ENCODE measurements at places on chromosomes 12 and 14. TPM values are rescaled to one million over a fixed set of nuclear protein-coding genes. Genes with fewer than 3 reads are reported as not detected.

DNA sequence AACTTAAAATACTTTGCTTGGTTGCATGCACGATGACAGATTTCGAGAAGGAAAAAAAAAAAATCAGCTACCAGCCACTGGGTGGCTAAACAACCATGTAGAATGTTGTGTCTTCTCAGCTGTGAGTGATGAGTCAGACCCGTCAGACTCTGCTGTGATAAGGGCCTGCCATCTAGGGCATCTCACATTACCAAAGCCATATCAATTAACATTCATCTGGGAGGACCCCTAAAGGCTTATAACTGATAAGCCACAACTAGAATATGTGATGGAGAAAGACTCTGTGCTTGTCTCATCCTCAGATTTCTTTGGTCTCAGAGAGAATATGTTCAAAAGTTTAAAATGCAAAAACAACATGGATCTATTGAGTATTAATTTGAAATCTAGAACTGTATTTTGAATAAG is 111.5 kb downstream of the PAX9 start:
- DNase-seq = no peak

GRCh38 chr12:133010657-133011297 is 24.6 kb downstream of the ZNF26 start:
- no peak for DNase-seq

MUCL1 gene
- polyA plus RNA-seq = not detected

PAPLN gene
- polyA plus RNA-seq = 22.9 TPM

MYO1H gene
- 2.4 TPM for polyA plus RNA-seq

DNA sequence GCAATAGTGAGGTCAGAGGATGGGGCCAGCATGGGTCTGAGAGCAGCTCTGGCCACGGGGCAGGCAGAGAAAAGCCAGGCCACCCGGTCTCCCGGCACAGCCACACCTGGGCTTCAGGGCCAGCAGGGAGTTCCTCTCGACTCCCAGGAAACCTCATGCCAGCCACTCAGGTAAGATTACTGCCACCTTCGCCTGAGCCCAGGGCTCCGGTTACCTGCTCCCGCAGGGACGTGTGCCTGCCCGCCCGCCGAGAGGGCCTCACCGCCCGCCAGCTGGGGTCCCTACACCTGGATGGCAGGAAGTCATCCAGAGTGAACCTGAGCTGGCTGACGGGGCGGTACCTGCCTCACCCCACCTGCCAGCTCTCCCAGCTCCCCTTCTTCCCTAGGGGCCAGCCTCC is 7.3 kb downstream of the JAG2 start:
- no peak for DNase-seq

GRCh38 chr14:59245809-59246295 is 57.4 kb downstream of the DAAM1 start:
- no peak for DNase-seq

- DNase-seq = no peak
Observed at GRCh38 chr14:23425169-23425568, 10.3 kb downstream of the MYH7 start.

LMNTD1 gene
- not detected for polyA plus RNA-seq

- DNase-seq = no peak
Observed at GRCh38 chr14:68239988-68240771, 420.6 kb downstream of the RAD51B start.

GRCh38 chr12:117522559-117522958 is 161.1 kb upstream of the NOS1 start:
- no peak for DNase-seq

DNA sequence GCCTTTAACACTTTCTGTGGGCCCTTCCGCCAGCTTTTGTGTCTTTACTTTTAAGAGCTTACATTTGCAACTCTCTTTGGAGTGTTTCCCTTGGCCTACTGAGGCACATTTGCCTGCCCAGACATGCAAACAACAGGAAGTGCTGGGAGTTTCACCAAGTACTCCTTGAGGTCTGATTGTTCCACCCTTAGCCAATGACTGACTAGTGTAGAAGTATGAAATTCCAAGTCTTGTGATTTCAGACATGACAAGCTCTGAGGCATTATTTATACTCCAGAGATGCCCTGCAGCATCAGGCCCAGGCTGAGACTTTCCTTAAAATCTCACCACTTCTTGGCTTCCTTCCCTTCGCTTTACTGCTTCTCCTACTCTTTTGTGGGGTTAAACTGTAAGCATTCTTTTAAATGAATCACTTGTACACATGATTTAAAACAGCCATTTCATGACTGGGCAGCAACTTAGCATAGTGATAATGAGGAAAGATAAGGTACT is 174.1 kb downstream of the SLC6A15 start:
- no peak for DNase-seq

GRCh38 chr14:61338457-61338856 is 17.1 kb downstream of the PRKCH start:
- no peak for DNase-seq

DNA sequence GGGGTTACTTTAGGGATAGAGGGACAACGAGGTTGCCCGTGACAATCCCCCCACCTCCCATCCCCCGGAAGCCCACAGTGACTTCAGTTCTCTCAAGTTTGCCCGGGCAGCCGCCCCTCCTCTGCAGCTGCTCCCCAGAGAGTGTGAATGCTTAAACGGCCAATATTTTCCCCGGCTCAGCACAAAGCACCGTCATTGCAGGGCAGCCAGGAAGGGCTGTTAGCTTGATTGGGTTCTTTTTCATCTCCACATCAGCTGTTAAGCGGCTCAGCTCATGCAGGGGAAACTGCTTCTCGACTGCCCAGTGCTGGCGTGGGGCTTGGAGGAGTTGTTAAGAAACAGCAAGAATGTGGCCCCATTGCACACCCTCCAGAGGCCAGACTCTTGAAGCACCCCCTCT is 120.5 kb upstream of the NCOR2 start:
- no peak for DNase-seq

DNA sequence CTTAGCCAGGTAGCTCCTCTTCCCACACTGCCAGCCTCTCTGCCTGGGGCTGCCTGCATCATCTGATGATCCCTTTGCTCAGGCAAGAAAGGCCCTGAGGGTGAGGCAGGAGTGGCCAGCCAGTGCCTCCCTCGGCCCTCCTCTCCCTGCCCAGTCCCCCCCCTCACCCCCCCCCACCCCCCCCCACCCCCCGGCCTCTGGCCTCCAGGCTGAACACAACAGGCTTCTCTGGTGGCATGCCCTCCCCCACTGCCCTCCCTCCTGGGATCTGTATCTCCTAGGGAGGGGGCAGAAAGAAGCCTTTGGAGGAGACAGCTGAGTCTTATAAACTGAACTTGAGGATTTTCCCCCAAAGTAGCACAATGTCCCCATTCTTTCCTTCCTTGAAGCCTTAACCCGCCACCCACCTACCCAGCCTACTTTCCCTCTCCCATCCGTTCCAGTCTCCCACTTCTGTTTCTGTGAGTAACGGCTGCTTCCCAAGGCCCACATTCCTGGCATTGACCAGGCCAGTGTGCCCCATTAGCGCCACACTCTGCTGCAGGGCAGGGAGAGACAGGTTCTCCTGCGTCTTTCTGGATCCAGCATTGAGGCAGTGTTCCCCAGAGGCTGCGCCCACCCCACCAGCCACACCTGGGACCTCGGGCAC is 82.1 kb downstream of the B4GALNT3 start:
- peak; percentile 21 for DNase-seq

GPR84 gene
- 0.24 TPM for polyA plus RNA-seq

SLC25A21 gene
- polyA plus RNA-seq = 2.3 TPM

DNA sequence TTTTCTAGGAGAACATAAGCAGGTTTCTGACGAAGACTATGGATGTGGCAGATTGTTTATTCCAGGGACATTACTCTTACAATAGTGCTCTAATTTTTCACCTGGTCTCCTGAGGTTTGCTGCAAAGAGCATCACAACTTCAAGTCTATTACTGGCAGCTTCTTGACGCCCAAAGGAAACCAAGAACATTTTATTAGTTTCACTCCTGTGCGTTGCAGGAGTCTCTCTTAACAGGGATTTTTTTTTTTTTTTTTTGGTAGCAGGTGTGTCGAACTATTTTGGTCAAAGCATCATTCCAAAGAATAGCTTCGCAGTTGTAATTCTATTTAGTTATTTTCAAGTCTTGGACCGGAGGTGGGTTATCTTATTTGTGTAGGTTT is 1.2 kb downstream of the ANO4 start:
- no peak for DNase-seq

DNA sequence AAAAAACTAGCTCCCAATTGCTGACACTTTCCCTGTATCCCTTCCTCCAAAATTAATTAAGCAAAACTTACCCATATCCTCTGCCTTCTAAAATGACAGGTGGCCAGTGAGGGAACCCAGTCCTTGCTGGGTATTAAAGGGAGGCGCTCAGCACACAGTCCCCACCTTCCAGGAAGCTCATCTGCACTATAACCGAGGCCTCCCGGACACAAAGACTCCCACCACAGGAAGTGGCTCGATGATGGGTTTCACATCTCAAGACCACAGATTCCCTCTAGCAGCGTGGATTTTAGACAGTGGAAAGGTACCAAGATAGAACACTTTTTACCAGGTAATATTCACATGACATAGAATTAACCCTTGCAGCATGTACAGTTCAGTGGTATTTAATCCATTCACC is 126.8 kb upstream of the NCOR2 start:
- no peak for DNase-seq

- DNase-seq = no peak
Observed at GRCh38 chr12:47032644-47033043, 46.8 kb upstream of the PCED1B start.

DNAH10 gene
- polyA plus RNA-seq = 4.1 TPM

GRCh38 chr14:87995500-87996290 is 2.7 kb upstream of the GALC start:
- DNase-seq = no peak

CDH24 gene
- polyA plus RNA-seq = 18.5 TPM

ADAM20 gene
- polyA plus RNA-seq = 0.06 TPM

- no peak for DNase-seq
Observed at GRCh38 chr14:99742074-99742473, 51.1 kb upstream of the EML1 start.
